NCI-H1694 (cell line): ENCODE measurements at places on chromosomes 12 and 14.

- DNase-seq, result no peak
Observed at GRCh38 chr14:55698051-55698450, 118.0 kb downstream of the KTN1 start.

DNA sequence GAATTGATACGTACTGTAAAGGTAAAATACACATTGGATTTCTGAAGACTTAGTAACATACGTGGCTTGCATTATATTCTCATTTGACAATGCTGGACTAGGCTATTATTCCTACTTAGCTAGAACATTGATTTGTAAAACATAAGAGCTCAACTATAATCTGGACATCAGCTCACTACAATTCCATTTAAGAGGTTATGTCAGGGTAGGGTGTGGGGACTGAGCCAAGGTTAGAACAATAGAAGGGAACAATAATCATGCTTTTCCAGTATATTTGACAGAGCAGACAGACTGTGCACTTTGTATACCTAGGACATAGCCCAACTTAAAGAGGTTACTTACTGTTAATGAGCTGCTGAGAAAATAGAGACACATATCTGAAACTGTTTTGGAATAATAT, 10.8 kb downstream of the ZCRB1 start:
- DNase-seq, result no peak

- no peak for DNase-seq
Observed at GRCh38 chr14:93736378-93737014, 51.8 kb downstream of the PRIMA1 start.

DNA sequence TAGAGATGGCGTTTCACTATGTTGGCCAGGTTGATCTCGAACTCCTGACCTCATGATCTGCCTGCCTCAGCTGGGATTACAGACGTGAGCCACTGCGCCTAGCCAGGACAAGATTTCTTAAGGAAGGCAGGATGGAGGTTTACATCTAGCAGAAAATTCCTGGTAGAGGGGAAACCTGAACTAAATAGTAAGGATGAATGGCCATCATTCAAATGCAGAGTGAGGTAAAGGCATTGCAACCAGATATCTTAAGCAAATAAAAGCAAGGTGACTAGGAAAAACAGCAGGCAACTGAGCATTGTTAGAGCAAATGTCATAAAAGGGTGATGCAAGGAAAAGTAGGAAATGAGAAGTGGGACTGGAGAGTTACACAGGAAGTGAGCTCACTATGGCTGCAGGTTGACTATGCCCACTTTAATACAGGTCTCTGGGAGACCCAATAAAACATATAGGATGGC, 133.0 kb downstream of the SOX5 start:
- no peak for DNase-seq

GRCh38 chr14:20587489-20588154, at the start of gene RNASE11:
Gene RNASE11, minus strand, starts transcription at chr14:20588001.
- DNase-seq, result no peak

DNA sequence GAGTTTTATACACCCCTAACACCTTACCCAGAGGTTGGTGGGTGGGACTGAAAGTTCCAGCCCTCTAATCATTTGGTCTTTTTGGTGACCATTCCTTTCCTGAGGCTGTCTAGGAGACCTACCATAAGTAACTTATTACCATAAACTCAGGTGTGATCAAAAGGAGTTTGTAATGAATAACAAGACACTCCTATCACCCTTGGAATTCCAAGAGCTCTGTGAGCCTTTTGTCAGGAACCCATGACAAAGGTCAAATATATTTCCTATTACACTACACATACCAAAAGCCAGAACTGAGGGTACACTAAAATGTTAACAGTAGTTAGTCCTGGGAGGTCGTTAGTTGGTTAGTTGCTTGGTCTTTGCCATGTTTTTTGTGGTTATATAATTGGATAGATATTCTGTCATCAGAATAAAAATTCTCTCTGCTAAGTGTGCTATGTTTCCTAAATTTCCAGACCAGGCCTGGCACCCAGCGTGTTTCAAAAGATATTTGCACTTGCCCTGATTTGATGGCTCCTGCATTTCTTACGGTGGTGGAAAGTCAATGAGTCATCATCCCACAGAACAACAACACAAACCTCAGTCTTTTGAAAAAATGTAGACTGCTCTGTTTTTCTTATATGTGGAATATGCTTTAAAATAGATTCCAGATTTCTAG, 27.0 kb upstream of the AKAP5 start:
- DNase-seq, result no peak

DNA sequence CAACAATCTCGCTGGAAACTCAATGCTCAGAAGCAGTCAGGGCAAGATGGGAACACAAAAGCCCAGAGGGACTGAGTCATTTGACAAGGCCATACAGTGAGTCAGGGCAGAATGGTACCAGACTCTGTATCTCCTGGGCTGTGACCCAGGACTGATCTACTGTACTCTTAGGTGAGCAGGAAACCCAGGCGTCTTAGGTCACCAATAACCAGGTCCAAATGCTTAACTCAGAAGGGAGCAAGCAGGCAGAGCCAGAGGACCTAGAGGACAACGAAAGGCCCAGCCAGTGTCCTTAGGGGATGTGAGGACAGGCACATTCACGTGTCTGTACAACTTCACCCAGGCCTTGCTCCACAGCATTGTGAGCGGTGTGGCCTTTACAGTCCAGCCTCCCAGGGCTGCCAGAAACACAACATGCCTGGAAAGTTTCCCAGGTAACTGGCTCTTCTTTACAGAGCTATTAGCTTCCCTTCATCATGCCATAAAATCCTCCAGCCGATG, 69.9 kb downstream of the ARL6IP4 start:
- no peak for DNase-seq

DNA sequence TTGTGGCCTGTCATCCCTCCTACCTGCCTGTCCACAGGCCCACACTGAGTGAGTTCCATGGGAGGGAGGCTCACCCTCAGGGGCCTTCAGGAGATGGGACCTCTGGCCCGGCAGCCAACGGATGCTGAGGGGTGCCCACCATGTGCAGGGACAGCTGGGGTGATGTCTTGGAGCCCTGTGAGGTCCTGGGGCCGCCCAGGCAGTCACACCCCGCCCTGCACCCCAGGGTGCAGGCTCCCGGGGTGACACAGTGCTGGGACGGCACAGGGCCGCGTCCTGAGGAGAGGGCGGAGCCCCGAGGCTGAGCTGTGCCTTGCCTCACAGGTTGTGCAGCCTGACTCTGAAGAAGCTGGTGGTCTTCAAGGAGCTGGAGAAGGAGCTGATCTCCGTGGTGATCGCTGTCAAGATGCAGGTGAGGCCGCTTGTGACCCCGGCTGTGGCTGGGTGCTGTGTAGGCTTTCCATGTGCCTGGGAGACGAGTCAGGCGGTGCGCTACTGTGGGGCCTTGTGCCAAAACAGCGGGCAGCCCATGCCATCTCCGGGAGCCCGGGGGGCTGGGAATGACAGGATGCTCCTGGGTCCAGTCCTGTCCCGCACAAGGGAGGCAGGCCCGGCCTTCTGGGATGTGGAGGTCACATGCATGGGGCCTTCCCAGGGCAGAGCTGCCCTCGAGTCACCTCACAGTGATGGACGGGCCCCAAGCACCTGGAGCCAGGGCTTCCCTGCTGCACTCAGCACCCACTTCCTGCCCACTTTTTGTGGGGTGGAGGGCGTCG, 33.8 kb downstream of the PACS2 start:
- DNase-seq, result no peak
